AG04449 (cell line): ENCODE measurements at places on chromosomes 2 and 18.

GRCh38 chr2:240526521-240526920, 31.3 kb downstream of the ANKMY1 start:
- DNase-seq, result no peak

DNA sequence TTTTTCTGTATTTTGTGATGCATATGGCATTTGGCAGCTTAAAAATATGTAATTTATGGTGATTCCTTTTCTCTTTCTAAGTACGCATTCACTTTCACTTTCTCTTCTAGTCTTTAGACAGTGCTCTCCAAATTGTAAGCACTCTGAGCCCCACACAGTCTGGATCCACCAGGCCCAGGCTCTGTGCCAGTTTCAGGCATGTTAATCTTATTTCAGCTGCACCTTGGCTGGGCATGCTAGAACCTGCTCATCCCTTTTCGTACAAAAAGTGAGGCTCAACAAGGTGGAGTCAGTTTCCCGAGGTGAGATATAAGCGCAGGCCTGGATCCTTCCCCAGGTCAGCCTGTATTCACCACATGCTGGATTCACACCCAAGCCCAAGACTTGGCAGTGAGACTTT, 203.9 kb downstream of the MTX2 start:
- DNase-seq, result no peak

GRCh38 chr2:98012561-98012991, 16.8 kb upstream of the TMEM131 start:
- DNase-seq, result no peak

- DNase-seq, result no peak
These were observed 37.8 kb downstream of the VIT start for GRCh38 chr2:36734304-36734703.

GRCh38 chr2:119836455-119837142, 76.9 kb downstream of the PTPN4 start:
- no peak for DNase-seq

DNA sequence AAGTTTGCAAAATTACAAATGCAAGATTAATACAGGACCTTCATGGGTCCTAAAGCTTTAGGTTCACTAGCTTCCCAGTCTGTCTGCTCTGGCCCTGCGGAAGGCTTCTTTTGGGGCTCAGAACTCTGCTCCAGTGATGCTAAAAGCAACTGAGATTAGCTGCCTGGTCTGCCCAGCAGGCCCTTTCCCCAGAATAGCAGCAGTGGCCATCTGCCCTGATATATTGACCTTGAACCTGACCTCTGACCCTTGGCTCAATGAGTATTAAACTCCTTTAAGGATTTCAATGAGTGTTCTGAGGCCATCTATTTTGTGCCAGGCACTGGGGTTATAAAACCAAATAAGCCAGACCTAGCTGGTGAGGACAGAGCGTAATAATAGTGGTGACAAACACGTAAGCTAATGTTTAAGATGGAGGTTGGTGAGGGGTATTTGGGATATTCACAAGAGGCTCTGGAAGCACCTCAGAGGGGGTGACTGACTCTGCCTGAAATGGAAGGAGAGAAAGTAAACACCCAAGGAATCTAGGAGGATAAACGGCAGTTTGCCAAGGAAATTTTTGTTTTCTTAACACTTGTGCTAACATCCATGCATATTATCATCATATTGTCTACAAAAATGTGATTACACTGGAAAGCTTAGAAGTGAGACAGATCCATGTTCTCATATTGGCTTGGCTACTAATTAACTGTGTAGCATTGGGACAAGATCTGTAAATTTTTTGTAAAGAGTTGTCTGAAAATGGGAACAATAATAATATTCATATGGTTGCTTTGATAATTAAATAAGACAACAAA, 50.4 kb upstream of the LCLAT1 start:
- DNase-seq, result no peak

- no peak for DNase-seq
These were observed 173.8 kb downstream of the ICOS start for GRCh38 chr2:204110338-204110741.

GRCh38 chr2:112199188-112199587, 55.7 kb downstream of the ZC3H8 start:
- no peak for DNase-seq

GRCh38 chr2:174492963-174493431, 6.2 kb upstream of the GPR155 start:
- no peak for DNase-seq

DNA sequence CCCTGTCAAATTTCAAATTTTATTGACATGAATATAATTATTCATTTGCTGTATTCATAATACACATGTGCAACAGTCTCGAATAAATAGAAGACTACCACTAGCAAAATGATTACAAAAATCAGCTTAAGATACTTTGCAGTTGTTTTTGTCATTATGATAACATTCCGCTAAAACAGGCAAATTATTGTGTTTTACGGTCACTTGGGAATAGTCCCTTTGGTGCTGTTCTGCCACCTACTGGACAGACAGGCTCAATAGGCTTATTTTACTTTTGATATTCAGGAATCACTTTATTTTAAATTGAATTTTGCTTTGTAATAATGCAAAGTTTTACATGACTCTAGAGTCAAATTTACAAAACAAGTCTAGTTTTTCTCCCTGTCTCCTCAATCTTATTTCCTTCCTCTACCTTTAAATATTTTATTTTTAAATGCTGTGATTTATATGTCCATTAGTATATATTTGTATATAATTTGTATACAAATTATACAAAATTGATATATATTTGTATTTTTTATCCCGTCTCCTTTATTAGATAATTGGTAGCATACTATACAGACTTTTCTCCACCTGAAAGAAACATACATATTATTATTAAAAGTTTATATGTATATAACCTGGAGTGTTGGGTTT, 456.3 kb downstream of the DLGAP1 start:
- no peak for DNase-seq
